Stomach (tissue), 19 donors: ENCODE measurements at places on chromosomes 4 and X. TPM values are rescaled to one million over a fixed set of nuclear protein-coding genes. Genes with fewer than 3 reads are reported as not detected.

GRCh38 chr4:145536044-145536443 lies 54.4 kb downstream of the SMAD1 start:
- no peak overlapping the region for H3K4me3 ChIP-seq
- no peaks in the 10 kb centered on the region for H3K27me3 ChIP-seq
- no peak overlapping the region for H3K27ac ChIP-seq
- no peak for DNase-seq
- H3K4me1 ChIP-seq = peaks cover 31% of the 10 kb centered on the region

BEND2 gene
- not detected for total RNA-seq

DNA sequence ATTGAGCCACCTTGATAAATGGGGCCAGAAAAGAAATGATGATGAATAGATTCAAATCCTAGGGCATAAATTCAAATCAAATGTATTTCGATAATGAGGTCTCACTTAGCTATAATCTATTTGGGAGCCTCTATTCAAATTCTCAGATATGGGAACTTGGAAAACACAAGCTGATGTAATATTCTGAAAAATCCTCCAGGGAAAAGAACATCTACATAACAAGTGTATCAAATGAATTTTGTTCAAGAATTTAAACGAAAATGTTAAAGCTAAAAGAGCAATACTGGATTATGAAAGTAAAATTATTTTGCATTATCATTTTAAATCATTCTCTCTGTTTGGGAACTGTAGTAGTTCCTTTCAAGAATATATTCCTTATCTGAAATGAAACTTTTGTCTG lies 38.9 kb upstream of the RAP1GDS1 start:
- no peaks in the 10 kb centered on the region for H3K27me3 ChIP-seq
- H3K4me3 ChIP-seq = no peak overlapping the region
- H3K36me3 ChIP-seq = no peaks in the 10 kb centered on the region
- DNase-seq = no peak
- H3K4me1 ChIP-seq = no peaks in the 10 kb centered on the region
- H3K27ac ChIP-seq = no peak overlapping the region

- H3K4me1 ChIP-seq = peaks cover 11% of the 10 kb centered on the region
- H3K36me3 ChIP-seq = peaks cover 3% of the 10 kb centered on the region
- DNase-seq = no peak
- H3K4me3 ChIP-seq = no peak overlapping the region
Observed at GRCh38 chrX:56803850-56804681, 75.0 kb downstream of the NBDY start.

DNA sequence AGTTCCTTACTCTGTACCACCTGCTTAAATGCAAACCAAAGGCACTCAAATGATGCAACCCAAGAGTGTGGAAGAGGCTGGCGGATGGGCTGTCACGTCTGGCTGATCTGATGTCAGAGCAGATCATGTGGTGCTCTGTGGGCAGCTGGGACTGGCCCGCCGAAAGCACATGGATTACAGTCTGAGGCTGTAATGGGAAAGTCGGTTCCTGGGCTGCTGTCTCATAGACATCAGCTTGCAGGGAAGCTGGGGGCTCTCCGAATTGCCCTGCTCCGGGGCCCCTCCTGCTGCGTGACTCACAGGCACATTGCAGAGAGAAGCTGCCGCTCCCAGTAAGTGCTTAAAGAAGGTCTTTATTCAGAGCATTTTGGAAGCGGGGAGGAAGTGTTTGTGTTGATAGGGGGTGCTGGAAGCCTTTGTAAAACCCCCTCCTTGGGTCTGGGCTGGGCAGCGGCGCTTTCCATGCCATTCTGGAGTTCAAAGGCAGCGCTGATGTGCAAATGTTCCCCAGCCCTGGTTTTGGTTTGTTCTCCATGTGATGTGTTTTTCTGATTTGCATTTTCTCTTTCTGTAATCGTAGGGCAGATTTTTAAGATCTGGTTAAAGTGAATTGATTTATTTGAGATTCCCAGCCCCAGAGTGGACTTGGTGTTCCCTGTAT lies 181.1 kb downstream of the LARP7 start:
- no peaks in the 10 kb centered on the region for H3K27me3 ChIP-seq
- H3K27ac ChIP-seq = peak overlapping the region; percentile 69
- H3K36me3 ChIP-seq = no peaks in the 10 kb centered on the region
- no peaks in the 10 kb centered on the region for H3K4me1 ChIP-seq
- peak; percentile 85 for DNase-seq
- peak overlapping the region; percentile 40 for H3K4me3 ChIP-seq

DNA sequence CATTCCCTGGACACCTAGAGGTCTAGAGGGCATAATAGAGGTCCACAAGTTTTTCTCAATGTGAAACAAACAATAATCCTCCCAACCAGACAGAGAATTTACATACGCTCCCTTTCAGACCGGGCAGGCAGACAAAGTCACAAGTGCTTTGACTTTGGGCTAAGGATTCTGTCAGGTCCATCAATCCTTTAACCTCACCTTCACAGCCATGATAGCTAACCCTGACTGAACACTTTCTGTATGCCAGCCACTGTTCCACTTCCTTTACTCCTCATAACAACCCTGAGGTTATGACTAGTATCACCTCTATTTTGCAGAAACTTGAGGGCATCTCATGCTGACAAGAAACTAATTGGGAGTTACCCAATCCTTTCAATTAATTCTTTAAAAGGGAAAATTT lies 118.8 kb upstream of the AFF2 start:
- H3K4me3 ChIP-seq = no peak overlapping the region
- no peaks in the 10 kb centered on the region for H3K4me1 ChIP-seq
- no peaks in the 10 kb centered on the region for H3K36me3 ChIP-seq
- H3K27me3 ChIP-seq = no peaks in the 10 kb centered on the region

SLC6A8 gene
- total RNA-seq = 18.7 TPM

GRCh38 chr4:10171055-10171454 lies 54.5 kb upstream of the WDR1 start:
- H3K4me3 ChIP-seq = no peak overlapping the region
- H3K4me1 ChIP-seq = peaks cover 45% of the 10 kb centered on the region
- peak; percentile 31 for DNase-seq
- no peaks in the 10 kb centered on the region for H3K27me3 ChIP-seq
- no peaks in the 10 kb centered on the region for H3K36me3 ChIP-seq

GRCh38 chr4:186249785-186250754 lies 15.9 kb upstream of the F11 start:
- no peaks in the 10 kb centered on the region for H3K4me1 ChIP-seq
- H3K36me3 ChIP-seq = peaks cover 12% of the 10 kb centered on the region
- DNase-seq = peak; percentile 38
- no peak overlapping the region for H3K27ac ChIP-seq
- H3K4me3 ChIP-seq = no peak overlapping the region

CCDC120 gene
- 20.6 TPM for total RNA-seq

DNA sequence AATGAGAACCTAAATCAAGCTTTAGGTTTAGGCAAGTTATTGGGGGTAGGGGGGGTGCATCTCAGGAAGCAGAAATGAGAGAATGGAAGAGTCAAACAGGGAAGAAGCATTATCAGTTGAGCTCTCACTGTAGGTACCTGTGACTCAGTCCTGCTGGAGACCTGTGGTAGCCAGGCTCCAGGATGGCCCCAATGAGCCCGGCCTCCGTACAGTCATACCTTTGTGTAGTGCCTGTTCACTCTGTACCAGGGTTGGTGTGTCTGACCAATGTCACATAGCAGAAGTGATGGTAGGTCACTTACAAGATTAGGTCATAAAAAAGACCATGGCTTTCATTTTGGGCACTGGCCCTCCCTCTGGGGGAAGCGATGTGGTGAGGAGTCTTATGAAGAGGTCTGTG lies 45.3 kb upstream of the NMU start:
- no peak for DNase-seq
- H3K27ac ChIP-seq = no peak overlapping the region
- no peaks in the 10 kb centered on the region for H3K27me3 ChIP-seq
- no peaks in the 10 kb centered on the region for H3K4me1 ChIP-seq
- no peak overlapping the region for H3K4me3 ChIP-seq

CSAG2 gene
- total RNA-seq = not detected

UCP1 gene
- total RNA-seq = 0.37 TPM

GRCh38 chrX:74458736-74459135 lies 37.4 kb downstream of the SLC16A2 start:
- H3K27ac ChIP-seq = no peak overlapping the region
- H3K4me1 ChIP-seq = no peaks in the 10 kb centered on the region
- no peaks in the 10 kb centered on the region for H3K27me3 ChIP-seq
- no peak overlapping the region for H3K4me3 ChIP-seq

SLITRK4 gene
- total RNA-seq = not detected

FAAH2 gene
- total RNA-seq = 2.9 TPM

- no peaks in the 10 kb centered on the region for H3K27me3 ChIP-seq
- H3K27ac ChIP-seq = no peak overlapping the region
- no peak overlapping the region for H3K4me3 ChIP-seq
- no peaks in the 10 kb centered on the region for H3K36me3 ChIP-seq
- DNase-seq = no peak
- no peaks in the 10 kb centered on the region for H3K4me1 ChIP-seq
Observed at GRCh38 chr4:143721317-143721716, 20.8 kb upstream of the FREM3 start.

DNA sequence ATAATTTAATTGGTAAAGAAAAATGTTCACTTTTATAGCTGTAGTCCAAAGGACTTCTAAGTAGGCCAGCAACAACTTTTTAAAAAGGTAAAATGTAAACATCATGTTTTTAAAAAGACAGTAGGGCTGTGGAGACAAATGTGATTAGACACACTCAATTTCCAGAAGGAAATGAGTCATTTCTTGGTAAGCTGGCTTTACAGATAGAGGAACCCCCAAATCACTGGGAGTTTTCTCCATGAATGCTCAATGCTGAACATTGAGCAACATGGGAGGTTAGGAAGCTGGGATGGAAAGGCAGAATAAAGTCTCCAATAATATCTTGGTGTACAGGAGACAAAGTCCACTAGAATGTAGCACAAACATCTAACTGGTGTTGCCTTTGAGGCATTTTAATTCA lies 121.3 kb downstream of the NWD2 start:
- no peak for DNase-seq
- no peak overlapping the region for H3K4me3 ChIP-seq
- no peaks in the 10 kb centered on the region for H3K36me3 ChIP-seq
- H3K27me3 ChIP-seq = no peaks in the 10 kb centered on the region
- no peak overlapping the region for H3K27ac ChIP-seq

SLIT2 gene
- total RNA-seq = 5.8 TPM

- H3K4me1 ChIP-seq = peaks cover 66% of the 10 kb centered on the region
- peak; percentile 92 for DNase-seq
- H3K27ac ChIP-seq = peak within 1 kb of the TSS; percentile 93
- H3K36me3 ChIP-seq = no peaks in the 10 kb centered on the region
Observed at GRCh38 chr4:139665690-139666529, at the start of gene MGST2. MGST2 (plus strand) TSS chr4:139665819; CDS start chr4:139666020, 201 bp downstream.

FOXR2 gene
- not detected for total RNA-seq

- no peak for DNase-seq
- H3K4me1 ChIP-seq = no peaks in the 10 kb centered on the region
- H3K27ac ChIP-seq = no peak overlapping the region
Observed at GRCh38 chr4:159002950-159003349, 99.9 kb upstream of the RAPGEF2 start.

RGN gene
- 3.5 TPM for total RNA-seq

GRCh38 chrX:149021159-149021558 lies 483.9 kb downstream of the IDS start:
- H3K4me1 ChIP-seq = no peaks in the 10 kb centered on the region
- no peak overlapping the region for H3K4me3 ChIP-seq
- H3K36me3 ChIP-seq = no peaks in the 10 kb centered on the region
- DNase-seq = no peak
- no peaks in the 10 kb centered on the region for H3K27me3 ChIP-seq

TMEM35A gene
- total RNA-seq = 3.9 TPM

DNA sequence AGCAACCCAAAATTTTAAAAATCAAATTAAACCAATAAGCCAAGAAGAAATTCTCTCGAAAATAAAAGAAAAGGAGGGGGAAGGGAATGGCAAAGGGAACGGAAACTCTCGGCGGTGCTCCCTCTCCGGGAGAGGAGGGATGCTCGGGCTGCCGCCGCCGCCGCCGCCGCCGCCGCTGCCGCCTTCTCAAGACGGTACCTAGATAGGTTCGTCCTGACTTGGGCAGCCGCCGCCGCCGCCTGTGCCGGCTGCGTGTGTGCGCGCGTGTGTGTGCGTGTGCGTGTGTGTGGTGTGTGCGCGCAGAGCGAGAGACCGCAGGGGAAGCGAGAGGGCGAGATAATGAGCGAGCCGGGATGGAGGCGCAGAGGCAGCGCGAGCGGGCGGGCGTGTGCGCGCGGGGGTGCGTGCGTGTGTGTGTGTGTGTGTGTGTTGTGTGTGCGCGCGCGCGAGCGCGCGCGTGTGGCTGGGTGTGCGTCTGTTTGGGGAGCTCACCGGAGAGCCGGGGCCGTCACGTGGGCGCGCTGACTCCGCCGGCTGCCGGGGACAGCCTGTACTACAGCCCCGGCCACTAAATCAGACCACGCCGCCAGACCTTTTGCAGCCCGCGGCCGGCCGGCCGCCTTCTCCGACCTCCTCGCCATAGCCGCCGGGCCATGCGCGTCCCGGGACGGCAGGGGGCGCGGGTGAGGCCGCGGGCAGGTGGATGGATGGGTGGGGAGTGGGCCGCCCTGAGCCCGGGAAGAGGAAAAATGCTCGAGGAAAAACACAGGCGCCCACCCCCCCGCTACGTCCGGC lies 111.6 kb downstream of the DHX15 start:
- peaks cover 45% of the 10 kb centered on the region for H3K4me1 ChIP-seq
- peak overlapping the region; percentile 71 for H3K27ac ChIP-seq
- peaks cover 3% of the 10 kb centered on the region for H3K27me3 ChIP-seq
- H3K4me3 ChIP-seq = peak overlapping the region; percentile 72
- peak; percentile 92 for DNase-seq

- H3K4me3 ChIP-seq = no peak overlapping the region
- no peaks in the 10 kb centered on the region for H3K4me1 ChIP-seq
- no peaks in the 10 kb centered on the region for H3K36me3 ChIP-seq
- peak overlapping the region; percentile 51 for H3K27ac ChIP-seq
Observed at GRCh38 chrX:136185401-136186022, 38.2 kb downstream of the FHL1 start.

GCNA gene
- 2.3 TPM for total RNA-seq

- no peak overlapping the region for H3K27ac ChIP-seq
- no peak overlapping the region for H3K4me3 ChIP-seq
- no peaks in the 10 kb centered on the region for H3K36me3 ChIP-seq
- no peaks in the 10 kb centered on the region for H3K27me3 ChIP-seq
- no peaks in the 10 kb centered on the region for H3K4me1 ChIP-seq
Observed at GRCh38 chr4:16641971-16642370, 256.5 kb downstream of the LDB2 start.

METTL14 gene
- 9.6 TPM for total RNA-seq

ASB11 gene
- 9.8 TPM for total RNA-seq

GRCh38 chr4:24912252-24913118 lies at the start of gene CCDC149:
CCDC149 (minus strand) TSS chr4:24913042; CDS start chr4:24912864, 178 bp downstream.
- peak within 1 kb of the TSS; percentile 97 for H3K27ac ChIP-seq
- peaks cover 12% of the 10 kb centered on the region for H3K4me1 ChIP-seq
- H3K36me3 ChIP-seq = peaks cover 33% of the 10 kb centered on the region

ATP2B3 gene
- total RNA-seq = not detected

- no peaks in the 10 kb centered on the region for H3K36me3 ChIP-seq
- no peak for DNase-seq
- H3K4me1 ChIP-seq = no peaks in the 10 kb centered on the region
Observed at GRCh38 chrX:30141966-30142365, 73.4 kb upstream of the MAGEB2 start.

GRCh38 chr4:181692965-181693364 lies 550.2 kb upstream of the TENM3 start:
- no peaks in the 10 kb centered on the region for H3K27me3 ChIP-seq
- no peaks in the 10 kb centered on the region for H3K4me1 ChIP-seq
- H3K4me3 ChIP-seq = no peak overlapping the region
- H3K27ac ChIP-seq = no peak overlapping the region

- no peak for DNase-seq
- no peaks in the 10 kb centered on the region for H3K27me3 ChIP-seq
- H3K4me3 ChIP-seq = no peak overlapping the region
- H3K36me3 ChIP-seq = no peaks in the 10 kb centered on the region
Observed at GRCh38 chr4:23114538-23114937, 421.8 kb downstream of the GBA3 start.
